ENCODE measurements at places on chromosomes 5 and 9. TPM values are rescaled to one million over a fixed set of nuclear protein-coding genes. Genes with fewer than 3 reads are reported as not detected.

The ZNF189 gene
- 20.4 TPM for total RNA-seq

The UBAP2 gene
- total RNA-seq: 29.9 TPM

The SLC36A3 gene
- total RNA-seq: not detected

The FSTL4 gene
- not detected for total RNA-seq

The C5orf22 gene
- 10.8 TPM for total RNA-seq

The TAF11L5 gene
- total RNA-seq: not detected

The SPATA31C1 gene
- not detected for total RNA-seq

The PDE6A gene
- total RNA-seq: not detected

GRCh38 chr9:90285946-90286345 lies 356.7 kb downstream of the DIRAS2 start:
- DNase-seq: no peak

DNA sequence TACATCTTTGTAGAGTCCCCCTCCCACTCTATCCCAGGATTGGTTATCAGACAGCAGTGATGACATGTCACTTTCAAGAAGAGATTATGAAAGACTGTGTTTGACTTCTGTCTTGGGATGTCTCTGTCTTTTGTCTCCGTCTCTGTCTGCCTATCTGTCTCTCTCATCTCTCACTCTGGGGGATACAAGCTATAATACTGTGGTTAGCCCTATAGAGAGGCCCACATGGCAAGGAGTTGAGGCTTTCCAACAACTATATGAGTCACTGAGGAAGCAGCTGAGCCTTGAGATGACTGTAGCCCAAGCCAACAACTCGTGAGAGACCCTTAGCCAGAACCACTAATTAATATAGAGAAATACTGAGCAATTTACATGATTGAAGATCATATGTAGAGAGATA lies 284.8 kb downstream of the PDE4D start:
- no peak for DNase-seq

GRCh38 chr9:115665519-115665918 lies 488.1 kb upstream of the PAPPA start:
- no peak for DNase-seq

GRCh38 chr9:83582029-83582428 lies 40.9 kb upstream of the IDNK start:
- DNase-seq: no peak

DNA sequence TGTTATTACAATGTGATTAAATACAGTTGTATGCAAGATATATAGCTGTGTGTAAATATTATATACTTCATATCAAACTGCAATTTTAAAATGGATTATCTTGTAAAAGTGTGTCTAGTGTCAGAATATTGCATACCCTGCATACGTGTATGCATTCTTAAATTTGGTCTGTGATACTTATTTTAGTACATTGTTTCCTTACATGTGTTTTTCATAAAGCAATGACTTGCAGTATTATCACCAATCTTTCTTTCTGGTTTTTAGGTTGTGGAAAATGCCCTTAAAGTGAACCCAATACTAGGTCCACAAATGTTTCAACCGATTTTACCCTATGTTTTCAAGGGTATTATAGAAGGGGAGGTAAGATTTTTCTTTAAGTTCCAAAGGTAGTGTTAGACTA lies 28.5 kb upstream of the LRRC70 start:
- DNase-seq: no peak

- DNase-seq: no peak
Measured at GRCh38 chr5:105696440-105696839, 1974.3 kb downstream of the EFNA5 start.

DNA sequence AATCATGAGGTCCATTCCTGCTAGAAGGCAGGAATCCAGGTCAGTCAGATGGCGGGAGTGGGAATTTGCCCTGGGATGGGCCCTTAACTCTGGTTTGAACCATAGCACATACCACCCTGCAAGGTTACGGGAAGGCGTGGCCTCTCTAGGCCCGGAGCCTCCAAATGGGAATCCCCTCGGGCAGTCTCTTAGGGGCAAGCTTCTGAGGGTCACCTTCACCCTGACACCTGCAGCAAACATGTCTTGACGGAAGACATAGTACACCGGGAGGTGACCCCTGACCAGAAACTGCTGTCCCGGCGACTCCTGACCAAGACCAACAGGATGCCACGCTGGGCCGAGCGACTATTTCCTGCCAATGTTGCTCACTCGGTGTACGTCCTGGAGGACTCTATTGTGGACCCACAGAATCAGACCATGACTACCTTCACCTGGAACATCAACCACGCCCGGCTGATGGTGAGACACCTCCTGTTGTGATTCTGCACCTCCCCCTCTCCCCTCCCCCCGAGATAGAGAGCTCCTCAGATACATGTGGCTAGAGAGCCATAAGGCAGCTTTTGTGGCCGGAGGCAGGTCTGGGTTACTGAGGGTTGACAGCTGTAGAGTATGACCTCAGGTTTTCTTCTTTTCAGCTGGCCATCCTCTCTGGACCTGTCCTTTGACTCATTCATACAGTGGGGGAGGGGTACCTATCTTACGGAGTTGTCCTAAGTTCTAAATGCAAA lies 957 bp downstream of the PRELID1 start:
- DNase-seq: no peak

DNA sequence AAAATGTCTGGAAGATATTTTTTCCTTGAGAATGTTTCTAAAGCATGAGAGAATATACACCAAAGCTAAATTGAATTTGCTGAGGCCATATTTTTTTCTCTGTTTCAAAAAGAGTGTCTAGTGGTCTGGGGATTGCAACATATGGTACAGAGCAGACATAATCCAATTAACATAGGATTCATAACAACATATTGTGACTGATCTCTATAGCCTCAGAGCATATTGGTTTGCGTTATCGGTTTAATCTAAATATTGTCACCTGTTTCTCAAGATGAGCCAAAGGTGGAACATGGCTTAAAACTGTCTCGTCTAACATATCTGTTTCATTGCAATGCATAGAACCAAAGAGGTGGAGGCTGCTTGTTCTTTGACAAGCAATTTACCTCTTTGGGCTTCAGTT lies 3.9 kb downstream of the PPP3R2 start:
- no peak for DNase-seq

DNA sequence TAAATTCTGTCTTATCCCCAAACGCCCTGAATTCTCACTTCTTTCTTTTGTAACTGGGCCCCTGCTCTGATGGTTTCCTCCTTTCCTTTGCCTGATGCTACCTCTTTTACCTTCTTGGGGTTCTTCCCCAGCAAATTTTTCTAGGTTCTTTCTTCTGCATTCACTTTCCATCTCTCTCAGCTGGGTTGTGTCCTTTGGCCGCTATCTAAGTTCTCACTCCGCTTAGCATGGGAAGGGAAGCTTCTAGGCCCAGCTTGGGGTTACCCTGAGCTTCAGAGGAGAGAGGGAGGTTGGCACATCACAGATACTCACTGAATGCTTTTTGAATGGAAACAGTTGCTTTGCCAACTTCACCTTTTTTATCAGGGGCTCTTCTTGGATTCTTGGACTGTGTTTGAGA lies 17.0 kb downstream of the PALM2AKAP2 start:
- DNase-seq: no peak

DNA sequence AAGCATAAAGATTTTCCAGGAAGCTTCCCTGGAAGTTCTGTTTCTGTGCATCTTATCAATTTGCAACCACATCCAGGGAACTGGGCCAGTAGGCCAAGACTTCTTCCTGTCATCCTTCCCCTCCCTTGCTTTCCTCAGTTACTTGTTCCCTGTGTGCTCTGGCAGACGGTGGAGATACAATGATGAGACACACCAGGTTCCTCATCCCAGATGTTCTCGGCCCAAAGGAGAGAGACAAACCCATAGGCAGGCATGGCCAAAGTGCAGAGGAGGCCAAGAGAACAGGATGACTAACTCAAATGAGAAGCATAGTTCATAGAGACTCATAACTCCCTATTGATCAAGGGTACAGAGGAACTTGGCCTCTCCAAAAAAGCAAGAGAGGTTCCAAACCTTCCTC lies 652.6 kb downstream of the CCDC171 start:
- DNase-seq: no peak

GRCh38 chr9:134344068-134344799 lies 18.0 kb downstream of the RXRA start:
- DNase-seq: no peak

DNA sequence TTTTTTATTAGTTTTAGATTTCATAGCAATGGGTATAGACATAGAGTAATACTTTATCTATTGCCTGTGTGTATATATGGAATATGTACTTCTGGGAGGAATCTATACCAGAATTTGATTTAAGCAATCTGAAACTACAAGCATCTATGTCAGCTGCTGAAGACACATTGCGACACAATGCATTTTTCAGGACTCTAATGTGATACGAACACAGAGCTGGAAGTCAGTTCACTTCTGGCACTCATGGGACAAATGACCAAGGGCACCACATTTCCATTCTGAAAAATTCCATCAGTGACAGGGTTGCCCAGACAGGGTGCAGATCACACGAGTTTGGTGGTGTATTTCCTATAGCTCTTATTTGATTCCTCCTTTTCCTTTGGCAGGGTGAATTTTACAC lies 259.5 kb downstream of the NTRK2 start:
- DNase-seq: no peak

- no peak for DNase-seq
Measured at GRCh38 chr9:137333016-137333671, 31.1 kb upstream of the NRARP start.

- no peak for DNase-seq
Measured at GRCh38 chr5:61216741-61217140, 54.5 kb upstream of the SMIM15 start.

GRCh38 chr5:90916947-90917800 lies 358.6 kb downstream of the ADGRV1 start:
- DNase-seq: no peak

- DNase-seq: no peak
Measured at GRCh38 chr9:129836311-129837007, 1.2 kb downstream of the USP20 start.

DNA sequence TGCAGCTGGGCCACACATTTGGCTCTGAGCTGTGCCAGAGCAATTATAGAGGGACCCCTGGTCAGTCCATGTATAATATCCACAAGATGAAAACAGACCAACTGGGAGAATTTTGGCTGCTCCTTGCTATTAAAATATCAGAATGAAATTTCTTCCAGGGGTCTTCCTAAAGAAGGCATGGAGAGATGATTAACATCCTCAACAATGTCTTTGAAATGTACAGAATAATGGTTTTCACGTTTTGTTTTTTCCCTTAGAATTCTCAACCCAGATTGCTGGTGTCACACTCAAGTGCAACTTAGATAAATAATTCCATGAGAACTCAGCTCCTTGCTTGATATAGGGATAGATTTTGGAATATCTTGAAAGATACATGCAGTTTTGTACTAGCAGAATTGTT lies 148.3 kb upstream of the SLC24A2 start:
- no peak for DNase-seq

GRCh38 chr9:114883709-114884108 lies 46.7 kb downstream of the TNFSF8 start:
- DNase-seq: no peak
